ENCODE measurements at places on chromosomes 3 and 15.

DNA sequence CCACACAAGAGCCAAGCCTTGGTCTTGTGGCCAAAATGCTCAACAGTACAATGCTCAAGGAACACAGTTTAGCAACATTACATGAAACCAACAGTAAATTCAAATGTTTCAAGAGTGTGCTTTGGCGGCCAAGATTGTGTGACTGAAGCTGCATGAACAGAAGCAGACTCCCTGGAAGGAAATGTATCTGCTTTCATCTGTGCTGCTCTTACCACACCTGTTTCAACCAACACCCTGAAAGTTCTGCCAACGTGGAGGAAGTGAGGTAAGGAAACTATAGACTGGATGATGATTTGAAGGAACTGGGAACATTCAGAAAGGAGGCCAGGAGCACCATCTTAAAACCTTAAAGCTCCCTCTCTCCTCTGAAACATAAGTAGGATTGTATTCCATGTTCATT is 55.7 kb downstream of the MB21D2 start:
- peak; percentile 69 for ATAC-seq

- no peak for ATAC-seq
These were observed 581.1 kb upstream of the SEMA6D start for GRCh38 chr15:47136236-47136635.

DNA sequence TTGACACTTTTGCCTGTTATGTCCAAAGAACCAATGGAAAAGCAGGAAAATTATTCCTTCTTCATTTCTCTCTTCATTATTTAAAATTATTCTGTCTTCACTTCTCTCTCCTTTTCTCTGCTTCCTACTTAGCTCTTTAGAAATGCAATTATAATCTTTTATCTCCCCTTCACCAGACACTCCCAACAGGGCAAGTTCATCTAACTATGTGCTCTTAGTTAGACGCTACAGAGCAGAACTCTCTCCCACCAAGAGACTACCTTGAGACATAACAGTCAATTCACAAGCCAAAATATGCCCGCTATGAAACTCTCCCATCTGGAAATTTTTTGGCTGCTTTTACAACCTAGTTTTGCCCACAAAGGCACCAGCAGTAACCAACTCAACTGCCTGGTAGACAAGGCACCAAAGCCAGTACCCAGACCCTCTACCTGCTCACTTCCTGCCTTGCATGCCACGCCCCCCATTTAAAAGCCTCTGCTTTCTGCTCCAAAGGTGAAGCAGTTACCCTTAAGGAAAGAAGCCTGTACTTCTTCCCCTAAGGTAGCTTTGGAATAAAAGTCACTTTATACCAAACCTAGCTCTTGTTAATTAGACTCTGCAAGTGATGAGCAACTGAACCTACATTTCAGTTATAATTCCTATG is 28.1 kb downstream of the CCRL2 start:
- ATAC-seq, result no peak

GRCh38 chr3:29653680-29654079 is 372.8 kb downstream of the RBMS3 start:
- no peak for ATAC-seq

GRCh38 chr15:57611123-57611522 is 19.4 kb downstream of the MYZAP start:
- no peak for ATAC-seq

DNA sequence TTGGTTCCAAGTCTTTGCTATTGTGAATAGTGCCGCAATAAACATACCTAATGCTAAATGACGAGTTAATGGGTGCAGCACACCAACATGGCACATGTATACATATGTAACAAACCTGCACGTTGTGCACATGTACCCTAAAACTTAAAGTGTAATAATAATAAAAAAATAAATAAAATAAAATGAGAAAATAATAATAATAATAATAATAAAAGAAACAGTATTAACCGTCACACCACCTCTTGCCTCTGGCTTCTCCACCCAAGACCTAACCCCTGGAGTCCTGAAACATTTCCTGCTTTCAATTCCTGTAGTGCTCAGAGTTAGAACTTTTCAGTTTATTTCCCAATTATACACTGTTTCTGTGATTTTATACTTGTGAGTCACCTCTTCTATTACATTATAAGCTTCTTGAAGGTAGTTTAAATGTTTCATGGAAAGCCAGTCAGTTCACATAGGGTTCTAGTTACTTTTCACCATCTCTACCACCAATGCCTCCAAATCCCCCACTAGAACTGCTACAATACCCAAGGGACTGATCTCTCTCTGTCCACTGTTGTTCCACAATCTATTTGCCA is 18.4 kb upstream of the GHSR start:
- no peak for ATAC-seq

All from esophagus mucosa (tissue), 1 donor.